Ovary (tissue), 10 donors: ENCODE measurements at places on chromosomes 1 and 21. TPM values are rescaled to one million over a fixed set of nuclear protein-coding genes. Genes with fewer than 3 reads are reported as not detected.

ZNF670 gene
- 3.1 TPM for polyA plus RNA-seq

SPRR2B gene
- 3.2 TPM for polyA plus RNA-seq

POGZ gene
- 34.6 TPM for polyA plus RNA-seq

GRCh38 chr1:174974711-174975119 lies 25.0 kb upstream of the CACYBP start:
- DNase-seq, result no peak
- no peak overlapping the region for H3K4me3 ChIP-seq
- no peaks in the 10 kb centered on the region for H3K27me3 ChIP-seq
- H3K36me3 ChIP-seq, result no peaks in the 10 kb centered on the region

DRAXIN gene
- 0.01 TPM for polyA plus RNA-seq

DNA sequence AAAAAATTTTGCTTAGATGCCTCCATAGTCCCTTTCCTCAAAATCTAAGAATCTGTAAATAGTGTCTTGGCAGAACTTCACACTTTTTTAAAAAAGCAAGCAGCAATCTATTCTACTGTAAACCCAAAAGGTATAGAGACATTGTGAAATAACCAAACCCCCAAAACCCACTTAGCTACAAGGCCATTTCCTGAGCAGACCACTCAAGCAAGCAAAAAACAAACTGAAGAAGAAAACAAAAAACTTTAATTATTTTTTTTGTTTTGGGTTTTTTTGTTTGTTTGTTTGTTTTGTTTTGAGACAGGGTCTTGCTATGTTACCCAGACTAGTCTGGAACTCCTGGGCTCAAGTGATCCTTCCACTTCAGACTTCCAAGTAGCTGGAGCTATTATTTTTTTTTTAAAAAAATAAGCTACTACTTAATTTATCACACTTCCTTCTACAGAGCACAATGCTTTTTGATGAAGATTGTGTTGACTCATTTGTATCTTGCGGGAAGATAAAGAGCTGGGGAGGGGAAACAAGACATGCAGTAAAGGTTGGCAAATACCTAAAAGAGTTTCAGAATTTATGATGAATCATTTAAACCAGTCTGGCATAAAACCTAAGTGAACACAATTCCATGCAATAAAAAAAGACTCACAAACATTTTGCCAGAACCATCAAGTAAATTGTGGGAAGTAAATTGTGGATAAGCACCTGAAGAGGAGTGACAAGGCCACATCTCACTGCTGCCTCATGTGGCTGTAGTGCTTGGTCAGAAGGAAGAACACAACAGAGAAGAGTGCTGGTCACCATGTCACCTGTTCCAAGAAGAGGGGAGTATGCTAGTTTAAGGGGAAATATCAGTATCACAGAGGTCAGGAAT lies 2.7 kb upstream of the PTPN22 start:
- DNase-seq, result no peak
- no peaks in the 10 kb centered on the region for H3K36me3 ChIP-seq
- no peak overlapping the region for H3K4me3 ChIP-seq
- no peaks in the 10 kb centered on the region for H3K27me3 ChIP-seq
- no peak overlapping the region for H3K27ac ChIP-seq
- H3K4me1 ChIP-seq, result no peaks in the 10 kb centered on the region

OR2T6 gene
- polyA plus RNA-seq, result not detected

DNA sequence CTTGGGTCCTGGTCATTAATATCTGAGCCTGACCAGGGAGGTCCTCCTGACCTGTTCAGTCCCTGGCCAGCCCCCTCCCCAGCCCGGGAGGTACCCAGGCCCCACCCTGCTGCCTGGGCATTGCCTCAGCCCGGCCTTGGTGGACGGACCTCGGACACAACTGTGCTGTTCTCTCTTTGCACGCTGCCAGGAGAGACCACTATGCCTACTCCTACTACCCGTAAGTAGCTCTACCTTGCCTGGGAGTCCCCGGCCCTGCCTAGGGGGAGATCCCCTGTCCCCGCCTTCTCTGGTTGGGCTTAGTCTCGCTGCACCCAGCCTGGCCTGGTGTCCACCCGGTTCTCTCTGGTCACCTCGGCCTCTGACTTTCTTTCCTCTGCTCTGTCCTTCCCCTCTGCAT lies 53.2 kb downstream of the PTPRU start:
- no peaks in the 10 kb centered on the region for H3K36me3 ChIP-seq
- DNase-seq, result no peak
- H3K27me3 ChIP-seq, result no peaks in the 10 kb centered on the region
- H3K4me3 ChIP-seq, result no peak overlapping the region
- peaks cover 7% of the 10 kb centered on the region for H3K4me1 ChIP-seq

- no peaks in the 10 kb centered on the region for H3K27me3 ChIP-seq
- H3K4me1 ChIP-seq, result no peaks in the 10 kb centered on the region
- H3K36me3 ChIP-seq, result no peaks in the 10 kb centered on the region
- H3K27ac ChIP-seq, result no peak overlapping the region
- no peak for DNase-seq
Measured at GRCh38 chr1:46812065-46812963, 13.5 kb downstream of the CYP4B1 start.

NPHS2 gene
- 0.10 TPM for polyA plus RNA-seq

CLCA1 gene
- not detected for polyA plus RNA-seq

GRCh38 chr1:162023181-162023546 lies 505 bp downstream of the OLFML2B start:
- H3K27me3 ChIP-seq, result no peaks in the 10 kb centered on the region
- H3K27ac ChIP-seq, result no peak overlapping the region
- H3K36me3 ChIP-seq, result no peaks in the 10 kb centered on the region
- H3K4me1 ChIP-seq, result peaks cover 1% of the 10 kb centered on the region
- H3K4me3 ChIP-seq, result peak overlapping the region; percentile 34
- DNase-seq, result no peak
